Stromal cell of bone marrow (primary cell): ENCODE measurements at places on chromosomes 3 and 15.

DNA sequence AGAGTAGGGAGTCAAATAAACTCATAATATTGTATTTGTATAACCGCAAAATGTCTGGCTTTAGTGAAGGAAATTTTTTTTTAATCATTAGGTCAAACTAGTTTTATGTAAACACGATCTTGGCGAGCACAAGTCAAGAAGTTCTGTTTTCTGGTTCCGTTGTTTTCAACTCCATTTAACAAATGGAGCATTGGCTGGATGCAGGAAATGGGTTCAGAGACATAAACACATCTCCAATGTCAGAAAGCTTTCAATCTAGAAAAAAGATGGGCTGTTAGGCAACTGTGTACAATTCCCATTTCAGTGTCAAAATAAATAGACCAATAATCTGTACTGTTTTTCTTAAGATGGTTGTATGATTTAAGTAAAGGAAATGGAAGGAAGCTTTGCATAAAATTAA is 292.8 kb downstream of the TBL1XR1 start:
- DNase-seq, result no peak

DNA sequence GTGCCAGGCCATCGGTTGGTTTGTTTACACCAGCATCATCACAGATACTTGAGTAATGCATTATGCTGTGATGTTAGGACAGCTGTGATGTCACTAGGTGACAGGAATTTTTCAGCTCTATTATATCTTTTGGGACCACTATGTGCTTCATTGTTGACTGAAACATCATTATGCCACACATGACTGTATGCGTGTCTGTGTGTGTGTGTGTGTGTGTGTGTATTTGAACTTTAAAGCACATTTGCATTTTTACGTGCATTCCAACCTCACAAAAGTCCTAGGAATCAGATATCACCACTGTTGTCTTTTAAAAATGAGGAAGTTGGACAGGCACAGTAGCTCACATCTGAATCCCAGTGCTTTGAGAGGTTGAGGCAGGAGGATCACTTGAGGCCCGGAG is 223.0 kb downstream of the TBL1XR1 start:
- no peak for DNase-seq

DNA sequence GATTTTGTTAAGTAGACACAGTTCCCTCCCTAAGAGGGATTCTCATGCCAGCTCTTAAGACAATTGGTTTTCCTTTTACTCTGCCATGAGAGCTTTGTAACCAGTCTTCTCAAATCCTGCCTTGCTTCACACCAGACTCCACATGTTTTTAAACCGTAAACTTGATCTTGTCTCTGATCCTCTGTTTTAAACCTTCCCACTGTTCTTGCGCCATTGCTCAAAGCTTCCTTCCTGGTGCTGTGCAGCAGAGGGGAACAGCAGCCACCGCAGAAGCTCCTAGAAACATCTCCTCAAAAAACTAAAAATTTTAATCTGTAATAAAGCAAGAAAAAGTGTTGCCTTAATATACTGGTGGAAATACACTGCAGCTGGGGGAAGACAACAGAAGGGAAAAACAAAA is 154.5 kb upstream of the SATB1 start:
- DNase-seq, result no peak

DNA sequence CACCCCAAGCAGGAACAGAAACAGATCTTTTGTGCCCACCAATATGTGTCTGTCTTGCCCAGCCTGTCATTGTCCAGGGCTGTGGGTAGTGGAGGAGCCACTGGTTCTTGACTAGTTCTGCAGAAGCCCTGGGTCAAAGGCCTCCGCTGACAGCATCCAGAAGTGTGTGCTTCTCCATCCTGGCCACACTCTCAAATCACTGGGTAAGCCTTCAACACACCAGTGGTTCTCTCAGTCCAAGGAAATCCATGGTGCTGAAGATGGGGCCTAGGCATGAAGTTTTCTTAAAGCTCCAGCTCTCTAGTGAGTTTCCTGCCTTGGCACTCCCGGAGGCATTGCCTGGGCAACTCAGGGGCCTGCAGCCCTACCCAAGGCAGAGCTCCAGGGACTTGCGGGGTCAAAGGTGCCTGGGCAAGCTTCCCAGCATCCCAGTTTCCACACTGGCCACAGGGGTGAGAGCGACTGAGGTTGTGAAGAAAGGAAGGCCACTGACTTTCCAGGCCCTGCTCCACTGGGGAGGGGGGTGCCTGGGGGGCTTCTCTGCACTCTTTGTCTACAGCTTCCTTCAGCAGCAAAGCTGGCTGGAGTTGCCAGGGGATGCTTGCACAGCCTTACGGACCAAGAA is 37.9 kb upstream of the RPL32 start:
- DNase-seq, result no peak

DNA sequence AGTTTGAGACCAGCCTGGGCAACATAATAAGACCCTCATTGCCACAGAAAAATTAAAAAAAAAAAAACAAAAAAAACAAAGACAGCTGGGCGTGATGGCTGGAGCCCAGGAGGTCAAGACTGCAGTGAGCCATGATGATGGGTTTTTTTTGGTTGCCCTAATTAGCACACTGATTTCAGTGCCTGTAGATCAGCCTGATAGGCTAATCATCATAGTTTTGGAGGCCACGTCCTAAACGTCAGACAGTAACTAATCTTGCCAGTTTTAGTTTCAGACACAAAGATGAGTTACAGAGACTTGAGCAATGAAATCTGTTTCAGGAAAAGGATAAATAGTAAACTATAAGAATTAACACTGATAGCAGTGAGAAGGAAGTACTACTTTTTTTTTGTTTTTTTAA is 55.4 kb downstream of the LRCH3 start:
- DNase-seq, result no peak

GRCh38 chr3:58800940-58801339 is 134.4 kb upstream of the FAM3D start:
- DNase-seq, result no peak

DNA sequence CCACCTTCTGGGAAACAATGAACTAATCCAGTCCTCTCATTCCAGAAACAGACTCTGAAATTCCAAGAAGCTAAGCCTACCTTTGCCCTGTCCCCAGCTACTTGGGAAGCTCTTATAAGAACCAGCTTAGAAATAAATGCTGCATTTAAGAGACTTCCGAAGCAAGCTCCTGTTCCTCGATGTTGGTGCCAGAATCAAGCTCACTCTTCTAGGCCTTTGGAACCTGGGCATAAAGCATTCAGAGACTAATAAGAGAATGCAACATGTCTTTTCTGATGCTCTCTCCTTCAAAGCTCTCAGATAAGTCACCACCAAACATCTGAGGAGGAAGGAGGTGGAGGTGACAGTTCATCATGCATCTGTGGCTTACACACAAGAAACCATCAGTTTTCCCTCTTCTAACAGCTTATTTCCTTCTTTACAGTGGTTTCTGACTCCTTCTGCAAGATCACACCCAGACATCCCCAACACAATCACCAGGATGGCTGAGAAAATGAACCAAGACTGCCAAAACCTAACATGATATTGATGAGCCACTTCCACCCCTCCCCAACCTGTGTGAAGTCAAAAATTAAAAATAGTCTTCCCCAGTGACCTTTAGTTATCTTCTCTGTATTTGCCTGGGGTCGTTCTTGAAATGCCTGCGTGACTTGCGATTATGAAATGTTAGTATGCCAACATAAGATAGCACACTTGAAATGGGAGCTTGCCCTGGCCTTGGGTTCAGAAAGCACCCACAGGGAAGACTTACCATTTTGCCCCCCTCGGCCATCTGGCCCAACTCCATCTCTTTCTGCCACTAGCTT is 11.5 kb downstream of the ARHGEF3 start:
- DNase-seq, result no peak

DNA sequence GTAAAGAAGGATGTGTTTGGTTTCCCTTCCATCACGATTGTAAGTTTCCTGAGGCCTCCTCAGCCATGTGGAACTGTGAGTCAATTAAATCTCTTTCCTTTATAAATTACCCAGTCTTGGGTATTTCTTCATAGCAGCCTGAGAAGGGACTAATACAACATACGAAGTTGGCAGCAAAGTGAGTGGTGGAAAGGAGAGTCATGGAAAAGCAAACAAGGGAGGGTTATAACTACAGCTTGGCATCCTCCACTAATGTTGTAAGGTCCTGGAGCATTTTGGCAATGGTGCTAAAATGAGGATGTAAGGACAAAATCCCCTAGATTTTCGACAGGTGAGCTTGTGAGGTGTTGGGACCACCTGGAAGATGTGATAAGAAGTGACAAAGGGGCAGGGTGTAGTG is 5.8 kb upstream of the TMEM41A start:
- DNase-seq, result no peak

DNA sequence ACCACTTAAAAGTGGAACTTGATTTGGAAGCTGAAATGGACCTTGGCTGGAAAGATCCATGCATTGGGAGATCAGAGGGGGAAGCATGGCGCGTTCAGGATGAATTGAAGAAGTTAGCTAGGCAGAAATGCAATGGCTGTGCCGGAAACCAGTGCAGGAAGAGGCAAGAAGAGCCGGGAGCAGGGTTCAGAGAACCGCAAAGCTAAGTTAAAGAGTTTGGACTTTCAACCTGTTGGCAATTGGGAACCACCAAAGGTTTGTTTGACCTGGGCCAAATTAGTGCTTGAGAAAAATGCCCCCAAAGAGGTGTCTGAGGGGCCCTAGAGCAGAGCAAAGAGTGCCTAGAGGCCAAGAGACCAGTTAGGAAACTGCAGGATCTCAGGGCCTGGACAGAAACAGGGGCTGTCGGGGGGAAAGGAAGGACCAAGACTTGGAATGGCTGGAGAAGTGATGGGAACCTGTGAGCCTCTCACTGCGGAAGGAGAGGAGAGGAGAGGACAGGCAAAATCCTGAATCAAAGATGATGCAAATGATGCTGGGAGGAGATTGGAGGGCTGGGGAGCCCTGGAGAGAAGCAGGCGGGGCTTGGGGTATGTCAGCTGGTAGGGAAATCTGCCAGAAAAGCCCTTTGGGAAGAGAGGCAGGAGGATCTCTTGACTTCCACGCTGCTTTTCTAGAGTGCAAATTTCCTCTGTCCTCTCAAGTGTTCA is 49.3 kb downstream of the FAM174B start:
- no peak for DNase-seq

DNA sequence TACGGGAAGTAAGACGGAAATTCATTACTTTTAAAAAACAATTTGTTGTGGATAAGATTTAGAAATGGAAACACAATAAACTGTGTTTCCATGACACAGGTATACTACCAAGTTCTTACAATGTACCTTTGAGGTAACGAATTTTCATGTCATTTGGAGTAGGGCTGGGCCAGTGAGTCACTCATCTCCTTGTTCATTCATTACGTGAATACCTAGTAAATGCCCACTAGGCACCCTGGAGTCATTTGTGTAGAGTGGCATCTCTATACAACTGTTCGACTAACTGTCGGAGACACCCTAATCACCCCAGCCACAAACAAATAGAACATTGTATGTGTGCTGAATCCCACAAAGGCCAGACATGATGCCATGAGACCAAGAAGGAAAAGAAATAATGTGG is 94.8 kb downstream of the IGF1R start:
- DNase-seq, result no peak

DNA sequence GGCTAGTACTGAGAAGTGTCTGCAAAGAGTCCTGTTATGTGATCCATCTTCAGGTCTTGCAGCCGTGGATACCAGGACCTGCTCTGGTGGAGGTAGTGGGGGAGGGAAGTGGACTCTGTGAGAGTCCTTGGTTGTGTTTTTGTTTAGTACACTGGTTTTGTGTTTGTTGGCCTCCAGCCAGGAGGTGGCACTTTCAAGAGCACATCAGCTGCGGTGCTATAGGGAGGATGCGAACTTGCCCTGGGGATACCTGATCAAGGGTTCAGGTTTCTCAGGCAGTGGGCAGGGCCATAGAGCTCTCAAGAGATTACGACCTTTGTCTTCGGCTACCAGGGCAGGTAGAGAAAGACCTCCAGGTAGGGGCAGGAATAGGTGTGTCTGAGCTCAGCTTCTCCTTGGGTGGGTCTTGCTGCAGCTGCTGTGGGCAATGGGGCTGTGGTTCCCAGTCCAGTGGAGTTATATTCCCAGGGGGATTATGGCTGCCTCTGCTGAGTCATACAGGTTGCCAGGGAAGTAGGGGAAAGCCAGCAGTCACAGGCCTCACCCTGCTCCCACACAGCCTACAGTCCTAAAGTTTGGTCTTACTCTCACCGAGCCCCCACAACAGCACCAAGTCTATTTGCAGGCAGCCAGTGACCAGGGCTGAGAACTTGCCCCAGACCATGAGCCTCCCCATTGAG is 132.8 kb upstream of the NPHP3 start:
- DNase-seq, result no peak
